ENCODE measurements at places on chromosomes 6 and 20.
A peak's percentile ranks its signal among the peaks of the same experiment; 100 is the strongest.

DNA sequence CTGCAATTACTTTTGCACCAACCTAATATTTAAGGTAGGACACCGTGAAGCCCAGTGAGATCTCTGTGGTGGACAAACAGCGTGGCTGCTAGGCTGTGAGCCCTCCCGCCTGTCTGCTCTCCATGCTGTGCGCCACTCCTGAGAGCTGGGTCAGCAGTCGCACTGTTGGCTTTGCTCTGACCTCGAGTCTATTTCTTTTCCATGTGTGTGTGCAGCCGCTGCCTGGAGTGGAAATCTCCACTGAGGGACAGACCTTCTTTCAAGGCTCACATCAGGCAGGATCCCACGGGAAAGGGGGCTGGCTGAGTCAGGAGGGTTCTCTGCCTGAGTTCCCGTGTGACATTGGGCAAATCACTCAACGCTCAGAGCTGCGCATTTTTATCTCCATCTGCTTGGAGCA is 27.1 kb downstream of the RIPOR3 start:
- no peak for DNase-seq

GRCh38 chr6:120473804-120474203 is 860.5 kb downstream of the TBC1D32 start:
- no peak for DNase-seq

DNA sequence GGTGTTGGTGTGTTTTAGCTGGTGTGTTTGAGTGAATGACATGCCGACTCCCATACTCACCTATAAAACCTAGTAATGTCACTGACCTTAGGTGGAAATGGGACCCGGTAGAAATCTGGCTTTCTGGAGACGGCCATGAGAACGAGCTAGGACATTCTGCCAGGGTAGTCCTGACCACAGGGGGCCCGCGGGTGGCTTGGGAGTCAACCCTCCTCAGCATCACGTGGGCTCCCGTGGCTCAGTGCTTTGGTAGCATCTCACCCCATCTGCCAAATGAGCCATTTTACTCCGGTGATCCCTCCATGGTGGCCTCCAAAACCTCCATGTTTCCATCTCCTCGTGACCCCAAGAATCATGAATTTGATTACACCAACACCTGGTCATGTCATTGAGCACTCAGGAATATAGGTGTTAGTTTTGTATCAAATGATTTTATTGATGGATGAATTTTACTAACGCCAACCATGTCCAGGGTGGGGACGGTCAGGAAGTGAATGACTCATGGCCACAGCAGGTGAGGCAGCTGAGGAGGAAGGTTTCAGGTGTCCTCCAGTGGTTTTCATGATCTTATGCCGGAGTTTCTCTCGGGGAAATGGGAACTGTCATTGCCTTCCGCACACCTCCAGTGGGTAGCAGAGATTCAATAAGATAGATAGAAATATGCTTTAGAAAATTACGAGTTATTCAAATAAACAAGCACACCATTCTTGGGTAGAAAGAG is 195.0 kb downstream of the SYNDIG1 start:
- DNase-seq: no peak

DNA sequence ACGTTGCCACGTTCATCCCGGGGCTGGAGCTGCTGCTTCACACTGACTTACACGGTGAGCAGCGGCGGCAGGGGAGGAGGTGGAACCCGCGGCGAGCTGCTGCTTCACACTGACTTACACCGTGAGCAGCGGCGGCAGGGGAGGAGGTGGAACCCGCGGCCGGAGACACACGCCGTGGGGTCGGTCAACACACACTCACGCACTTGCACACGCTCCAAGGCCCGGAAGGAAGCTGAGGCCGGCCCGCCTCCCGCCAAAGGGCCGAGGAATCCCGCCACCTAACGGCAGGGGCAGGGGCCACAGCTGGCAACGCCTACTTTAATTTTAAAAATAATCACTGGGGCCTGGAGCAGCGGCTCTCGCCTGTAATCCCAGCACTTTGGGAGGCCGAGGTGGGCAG is 94.4 kb upstream of the FOXC1 start:
- DNase-seq: no peak

DNA sequence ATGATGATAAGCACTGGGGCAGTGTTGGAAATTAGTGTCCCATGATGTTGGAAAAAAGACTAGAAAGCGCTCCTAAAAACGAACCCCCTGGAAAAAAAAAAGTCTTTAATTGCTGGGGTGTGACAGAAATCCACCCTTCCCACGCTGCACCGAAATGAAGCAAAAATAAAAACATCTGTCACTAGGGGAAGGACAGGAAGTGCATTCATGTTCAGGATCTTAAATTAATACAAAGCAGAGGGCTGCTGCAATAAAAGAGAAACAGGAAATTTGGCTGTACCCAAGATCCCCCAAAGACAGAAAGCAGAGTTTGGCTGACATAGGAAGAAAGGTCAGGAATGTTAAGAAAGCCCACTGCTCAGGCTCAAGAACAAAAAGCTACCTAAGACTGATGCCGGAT is 333.9 kb downstream of the TBC1D32 start:
- no peak for DNase-seq

GRCh38 chr20:50814438-50815161 is 19.7 kb downstream of the BCAS4 start:
- no peak for DNase-seq

DNA sequence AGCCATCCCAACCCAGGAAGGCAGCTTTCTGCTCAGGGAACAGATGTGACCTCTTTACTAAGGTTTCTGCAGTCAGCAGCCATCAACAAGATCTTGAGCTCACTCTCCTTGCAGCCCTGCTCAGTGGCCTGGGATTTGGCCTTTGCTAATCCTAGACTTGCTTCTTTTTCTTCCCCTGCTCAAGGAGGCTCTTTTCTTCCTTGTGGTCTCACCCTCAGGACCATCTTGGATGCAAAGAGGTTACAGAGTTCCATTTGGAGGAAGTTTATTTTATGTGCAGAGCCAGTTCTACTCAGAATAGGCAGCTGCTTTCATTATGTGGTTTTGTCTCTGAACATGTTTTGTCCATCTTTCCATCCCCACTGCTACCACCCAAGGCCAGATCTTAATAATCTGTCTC is 49.3 kb downstream of the RALY start:
- no peak for DNase-seq

DNA sequence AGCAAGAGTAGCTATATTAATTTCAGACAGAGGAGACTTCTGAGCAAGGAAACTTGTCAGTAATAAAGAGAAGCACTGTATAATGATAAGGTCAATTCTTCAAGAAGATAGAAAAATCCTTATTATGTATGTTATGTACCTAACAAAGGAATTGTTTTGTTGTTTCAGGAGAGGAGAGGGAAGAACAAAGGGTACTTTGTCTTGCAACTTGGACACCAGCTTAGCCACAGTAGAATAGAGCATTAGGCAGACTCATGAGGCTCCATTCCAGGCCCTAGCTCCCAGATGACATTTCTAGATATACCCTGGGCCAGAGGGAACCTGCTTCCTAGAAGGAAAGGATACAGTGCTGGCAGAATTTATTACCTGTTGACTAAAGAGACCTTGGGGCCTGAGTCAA is 6.5 kb upstream of the NUS1 start:
- no peak for DNase-seq

DNA sequence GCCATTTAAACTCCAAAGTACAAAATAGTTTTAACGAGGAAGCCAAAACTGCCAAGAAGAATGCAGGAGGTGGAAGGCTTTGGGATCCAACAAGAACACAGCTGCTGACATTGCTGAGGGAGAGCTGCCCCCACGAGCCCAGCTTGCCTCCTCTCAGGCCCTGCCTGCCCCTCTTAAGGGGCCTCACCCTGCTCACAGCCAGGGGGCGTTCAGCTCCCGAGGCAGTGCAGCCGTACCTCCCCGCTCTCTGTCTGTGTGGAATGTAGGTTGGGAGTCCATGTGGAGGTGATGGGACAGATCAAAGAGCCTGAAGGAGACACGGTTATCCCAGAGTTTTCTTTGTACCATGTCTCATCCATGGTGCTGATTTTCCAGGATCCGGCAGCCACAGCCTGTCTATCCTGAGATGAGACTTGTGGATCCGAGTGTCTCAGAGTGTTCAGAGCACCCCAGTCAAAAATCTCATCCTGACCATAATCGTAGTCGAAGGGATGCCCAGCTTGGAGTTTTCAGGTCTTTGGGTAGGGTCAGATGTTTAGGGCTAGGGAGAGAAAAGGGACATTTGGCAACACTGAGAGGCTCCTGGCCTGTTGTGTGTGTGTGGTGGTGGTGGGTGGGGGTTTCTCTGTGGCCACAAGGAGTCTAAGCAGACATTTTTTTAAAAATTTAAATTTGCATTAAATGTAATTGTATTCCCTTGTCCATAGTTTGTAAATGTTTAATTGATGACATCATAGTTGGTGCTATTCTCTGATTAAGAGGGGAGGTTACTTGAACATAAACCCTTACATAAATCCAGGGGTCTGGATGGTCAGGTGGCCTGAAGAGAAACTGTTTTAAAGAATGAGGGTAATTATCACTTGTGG is 111.4 kb upstream of the CLDN20 start:
- no peak for DNase-seq

DNA sequence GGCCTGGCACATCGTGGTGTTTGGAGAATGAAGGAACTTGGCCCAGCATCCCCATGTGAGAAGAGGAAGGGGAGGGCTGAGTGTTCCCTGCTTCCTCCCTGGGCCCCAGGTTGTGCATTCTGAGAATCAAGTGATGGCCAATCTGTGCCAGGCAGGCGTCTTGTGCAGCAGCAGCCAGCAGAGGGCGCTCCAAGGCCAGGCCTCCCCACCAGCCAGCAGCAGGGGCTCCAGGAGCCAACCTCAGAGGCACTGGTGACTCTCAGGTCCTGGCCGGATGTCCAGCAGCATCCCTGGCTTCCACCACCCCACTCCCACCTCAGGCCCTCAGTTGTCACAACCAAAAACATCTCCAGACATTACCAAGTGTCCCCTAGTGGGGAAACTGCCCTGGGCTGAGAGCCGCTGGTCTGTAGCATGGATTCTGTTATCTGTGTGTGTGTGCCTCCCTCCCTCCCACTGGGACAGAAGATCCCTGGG is 192.0 kb downstream of the PREX1 start:
- peak; percentile 27 for DNase-seq

DNA sequence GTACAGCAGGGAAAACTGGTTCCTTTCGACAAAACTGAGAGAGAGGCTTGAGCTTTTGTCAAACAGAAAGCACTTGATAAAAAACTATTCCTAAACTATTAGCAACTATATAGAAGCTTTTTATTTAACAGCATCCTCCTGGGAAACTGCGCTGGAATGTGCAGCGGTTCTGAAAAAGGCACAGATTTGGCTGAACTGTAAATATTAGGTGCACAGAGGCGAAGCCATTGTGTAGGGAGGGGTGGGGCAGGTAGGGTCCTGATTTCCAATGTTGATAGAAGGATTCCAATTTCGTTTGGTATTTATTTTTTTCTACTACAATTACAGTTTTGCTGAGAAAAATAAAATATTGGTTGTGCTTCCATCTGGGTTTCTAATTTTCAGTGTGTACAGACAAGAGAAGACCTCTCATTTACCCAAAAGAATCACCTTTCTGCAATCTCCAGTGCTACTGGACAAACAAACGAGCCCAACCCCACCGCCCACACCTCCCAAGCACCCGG is 698 bp upstream of the SH3BGRL2 start:
- no peak for DNase-seq

GRCh38 chr20:8527998-8528723 is 396.1 kb downstream of the PLCB1 start:
- DNase-seq: peak; percentile 87

- DNase-seq: no peak
Measured at GRCh38 chr20:37574199-37574890, 46.7 kb upstream of the BLCAP start.

GRCh38 chr6:2970753-2971419 is 481 bp downstream of the SERPINB6 start:
- peak; percentile 22 for DNase-seq

DNA sequence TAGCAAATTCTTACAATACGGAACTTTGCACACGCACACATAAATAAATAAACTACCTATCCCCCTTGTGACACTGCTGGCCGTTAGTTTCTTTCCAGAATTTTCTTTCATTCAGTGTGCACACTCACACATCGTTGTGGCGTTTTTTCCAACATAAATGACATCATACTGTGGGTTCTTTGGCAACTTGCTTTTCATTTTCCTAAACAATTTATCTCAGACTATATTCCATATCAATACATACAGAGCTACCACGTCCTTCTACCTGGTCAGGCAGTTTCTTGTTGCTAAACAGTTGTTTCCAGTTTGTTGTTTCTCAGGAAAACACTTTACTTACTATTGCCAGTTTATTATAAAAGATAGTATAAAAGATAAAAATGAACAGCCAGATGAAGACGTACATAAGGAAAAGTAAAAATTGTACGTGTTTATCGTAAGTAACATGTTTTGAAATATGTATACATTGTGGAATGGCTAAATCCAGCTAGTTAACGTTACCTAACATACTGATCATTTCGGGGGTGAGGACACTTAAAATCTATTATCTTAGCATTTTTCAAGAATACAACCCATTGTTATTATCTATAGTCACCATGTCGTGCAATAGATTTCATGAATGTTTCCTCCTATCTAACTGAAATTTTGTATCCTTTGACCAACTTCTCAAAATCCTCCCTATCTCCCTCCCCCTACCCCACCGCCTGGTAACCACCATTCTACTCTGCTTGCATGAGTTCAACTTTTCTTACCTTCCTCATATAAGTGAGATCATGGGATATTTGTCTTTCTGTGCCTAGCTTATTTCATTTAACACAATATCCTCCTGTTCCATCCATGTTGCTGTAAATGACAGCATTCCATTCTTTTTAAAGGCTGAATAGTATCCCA is 1.2 kb upstream of the TP53RK start:
- no peak for DNase-seq

GRCh38 chr6:16412171-16412570 is 173.8 kb downstream of the GMPR start:
- DNase-seq: no peak

- peak; percentile 82 for DNase-seq
Measured at GRCh38 chr6:116564311-116564710, 7.0 kb upstream of the RWDD1 start.

- no peak for DNase-seq
Measured at GRCh38 chr20:2118783-2119182, 17.2 kb downstream of the STK35 start.

DNA sequence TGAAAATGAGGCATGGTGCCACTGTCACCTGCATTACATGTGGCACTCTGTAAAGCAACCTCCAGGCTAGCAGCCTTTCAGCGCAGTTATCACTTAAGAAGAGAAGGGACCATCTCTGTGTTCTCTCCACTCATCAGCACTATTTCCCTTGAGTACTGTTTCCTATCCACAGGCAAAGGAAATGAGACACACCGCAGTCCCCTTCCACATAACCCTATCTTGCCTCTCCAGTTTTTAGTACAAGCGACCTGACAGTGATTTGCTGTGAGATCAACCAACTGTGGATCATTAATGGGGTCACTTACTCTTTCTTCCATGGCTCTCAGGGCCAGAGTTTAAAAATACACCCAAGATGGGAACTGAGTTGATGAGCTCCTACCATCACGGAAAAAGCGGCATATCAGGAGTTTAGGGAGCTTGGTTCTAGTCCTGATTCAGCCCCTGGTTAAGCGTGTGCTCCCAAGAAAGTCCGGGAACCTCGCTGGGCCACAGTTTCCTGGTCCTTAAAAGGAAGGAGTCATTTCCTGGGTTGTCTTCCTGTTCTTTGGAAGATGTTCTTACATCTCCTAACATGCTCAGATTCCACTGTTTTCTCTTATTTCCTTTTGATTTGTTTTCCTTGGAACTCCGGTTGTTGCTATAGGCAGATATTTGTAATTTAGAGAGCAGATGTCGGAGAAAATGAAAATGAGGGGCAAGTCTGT is 27.3 kb downstream of the PRDM1 start:
- DNase-seq: no peak
